AG08395 (cell line): ENCODE measurements at places on chromosomes 12 and 14.

DNA sequence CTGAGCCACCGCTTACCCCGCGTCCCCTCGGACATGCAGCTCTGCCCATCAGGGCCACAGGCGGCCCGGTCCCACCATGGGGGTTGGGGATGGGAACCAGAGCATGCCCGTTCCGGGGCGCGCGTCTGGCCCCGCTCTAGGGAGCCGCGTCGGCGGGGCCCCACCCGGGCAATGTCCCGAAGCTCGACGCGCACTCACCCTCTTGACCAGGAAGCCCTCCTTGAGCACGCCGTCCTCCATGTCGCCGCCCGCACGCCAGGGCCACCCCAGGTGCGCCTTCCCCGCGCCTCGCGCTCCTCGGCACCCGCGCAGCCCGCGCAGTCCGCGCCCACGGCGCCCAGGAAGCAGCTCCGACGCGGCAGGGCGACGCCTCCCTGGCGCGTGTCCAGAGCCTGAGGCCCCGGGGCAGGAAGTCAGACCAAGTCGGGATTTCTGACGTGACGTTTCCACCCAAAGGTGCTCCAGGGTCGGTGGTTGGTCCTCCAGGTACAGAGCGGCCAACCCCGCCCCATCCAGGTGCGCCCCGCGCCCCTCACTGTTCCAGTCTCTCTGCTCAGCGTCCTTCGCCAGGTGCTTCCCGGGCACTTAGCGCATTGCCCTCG is at the start of gene PLEK2:
PLEK2 (minus strand) TSS at position 346 of the 602 bp plus-strand sequence; CDS start at position 240, 106 bp downstream.
- DNase-seq: no peak

- no peak for DNase-seq
Observed at GRCh38 chr14:101200008-101200649, 296.6 kb upstream of the RTL1 start.

DNA sequence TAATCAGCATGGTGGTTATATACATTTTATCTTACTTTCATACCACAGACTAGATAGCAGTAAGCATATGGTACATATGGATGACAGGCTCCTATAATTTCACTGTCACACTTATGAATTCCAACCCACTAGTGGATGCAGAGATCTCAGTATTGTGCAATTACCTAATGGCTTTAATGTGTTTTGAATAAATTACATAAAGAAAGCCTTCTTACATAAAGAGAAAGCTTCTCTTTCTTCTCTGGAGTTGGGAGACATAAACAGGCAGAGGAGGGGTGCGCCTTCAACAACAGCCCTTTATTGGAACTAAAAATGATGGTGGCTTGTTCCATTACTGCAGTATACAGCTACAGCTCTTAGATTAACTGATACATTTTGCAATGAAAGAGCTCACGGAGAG is 52.6 kb downstream of the SAV1 start:
- no peak for DNase-seq

DNA sequence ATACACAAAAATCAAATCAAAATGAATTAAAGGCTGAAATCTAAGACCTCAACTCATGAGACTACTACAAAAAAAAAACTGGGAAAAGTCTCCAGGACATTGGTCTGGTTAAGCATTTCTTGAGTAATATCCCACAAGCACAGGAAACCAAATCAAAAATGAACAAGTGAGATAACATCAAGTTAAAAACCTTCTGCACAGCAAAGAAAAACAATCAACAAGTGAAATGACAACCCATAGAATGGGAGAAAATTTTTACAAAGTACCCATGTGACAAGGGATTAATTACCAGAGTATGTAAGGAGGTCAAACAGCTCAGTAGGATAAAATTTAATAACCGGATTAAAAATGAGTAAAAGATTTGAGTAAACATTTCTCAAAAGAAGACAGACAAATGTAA is 338.7 kb downstream of the SLC16A7 start:
- DNase-seq: no peak

GRCh38 chr12:21940549-21941505 is at the start of gene ABCC9:
Gene ABCC9 (minus strand): TSS chr12:21941426. CDS start chr12:21936674, 4,752 bp downstream.
- DNase-seq: peak; percentile 2

DNA sequence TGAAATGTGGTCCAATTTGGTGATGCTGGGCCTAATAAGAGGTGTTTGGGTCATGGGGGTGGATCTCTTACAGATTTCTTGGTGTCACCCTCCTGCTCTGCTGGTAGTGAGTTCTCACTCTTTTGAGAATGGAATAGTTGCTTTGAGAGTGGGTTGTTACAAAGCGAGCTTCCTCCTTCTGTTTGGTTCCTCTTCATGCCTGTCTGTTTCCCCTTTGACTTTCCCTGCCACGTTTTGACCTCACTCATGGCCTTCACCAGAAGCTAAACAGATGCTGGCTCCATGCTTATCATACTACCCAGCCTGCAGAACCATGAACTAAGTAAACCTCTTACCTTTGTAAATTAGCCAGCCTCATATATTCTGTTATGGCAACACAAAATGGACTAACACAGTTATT is 57.7 kb upstream of the LDHB start:
- no peak for DNase-seq

- peak; percentile 75 for DNase-seq
Observed at GRCh38 chr14:101961011-101961721, 3.2 kb upstream of the DYNC1H1 start.

DNA sequence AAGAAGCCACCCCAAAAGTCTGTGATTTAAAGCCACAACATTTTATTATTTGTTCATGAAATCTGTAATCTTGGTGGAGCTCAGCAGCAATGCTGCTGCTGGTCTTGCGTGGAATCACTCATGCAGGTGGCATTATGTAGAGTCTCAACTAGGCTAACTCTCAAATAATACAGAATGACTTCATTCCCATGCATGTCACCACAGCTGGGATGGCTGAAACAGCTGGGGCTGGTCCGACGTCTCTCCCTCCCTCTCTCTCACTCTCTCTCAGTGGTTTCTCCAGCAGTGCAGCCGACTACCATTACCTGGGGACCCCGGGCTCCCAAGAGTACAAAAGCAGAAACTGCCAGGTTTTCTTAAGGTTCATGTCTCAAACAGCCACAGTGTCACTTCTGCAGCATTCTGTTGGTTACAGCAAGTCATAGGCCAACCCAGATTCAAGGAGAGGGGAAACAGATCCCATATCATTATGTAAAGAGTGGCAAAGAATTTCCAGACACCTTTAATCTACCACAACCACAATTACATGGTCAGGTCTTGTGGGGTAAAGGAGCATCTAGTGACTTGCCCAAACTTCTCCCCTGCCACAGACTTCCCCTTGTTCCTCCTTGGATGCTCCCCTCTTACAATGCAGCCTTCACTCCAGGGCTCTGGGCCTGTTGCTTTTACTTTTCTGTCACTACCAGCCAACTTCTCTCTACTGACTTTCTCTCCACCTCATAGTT is 192.0 kb upstream of the HMGA2 start:
- no peak for DNase-seq

DNA sequence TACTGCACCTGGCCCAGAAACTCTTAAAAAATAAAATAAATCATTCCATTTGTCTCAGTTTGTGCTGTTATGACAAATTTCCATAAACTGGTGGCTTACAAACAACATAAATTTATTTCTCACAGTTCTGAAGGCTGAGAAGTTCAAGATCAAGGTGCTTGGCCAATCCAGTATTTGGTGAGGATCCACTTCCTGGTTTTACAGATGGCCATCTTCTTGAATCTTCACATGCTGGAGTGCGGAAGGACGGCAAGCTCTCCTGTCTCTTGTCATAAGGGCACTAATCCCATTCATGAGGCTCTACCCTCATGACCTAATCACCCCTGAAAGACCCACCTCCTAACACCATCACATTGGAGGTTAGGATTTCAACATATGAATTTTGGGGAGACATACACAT is 29.9 kb upstream of the MYBPC1 start:
- DNase-seq: no peak

GRCh38 chr12:119249383-119250155 is 70.8 kb downstream of the HSPB8 start:
- no peak for DNase-seq

DNA sequence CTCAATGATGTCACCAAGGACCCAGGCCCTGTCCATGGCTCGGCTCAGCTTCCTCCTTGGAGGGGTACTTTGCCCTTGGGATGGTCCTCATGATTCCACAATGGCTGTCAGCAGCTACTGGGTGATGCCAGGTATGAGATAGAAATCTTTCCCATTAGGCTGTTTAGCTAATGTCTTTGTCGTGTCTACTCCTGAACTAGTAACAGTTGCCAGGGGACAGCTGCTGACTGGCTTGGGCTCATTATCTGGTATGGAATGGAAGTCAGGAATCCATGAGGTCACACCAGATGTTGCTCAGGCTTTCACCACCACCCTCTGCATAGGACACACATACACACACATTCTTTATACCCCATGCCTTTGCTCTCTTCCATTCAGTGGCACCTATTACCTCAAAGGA is 9.2 kb downstream of the PRPH start:
- peak; percentile 79 for DNase-seq

DNA sequence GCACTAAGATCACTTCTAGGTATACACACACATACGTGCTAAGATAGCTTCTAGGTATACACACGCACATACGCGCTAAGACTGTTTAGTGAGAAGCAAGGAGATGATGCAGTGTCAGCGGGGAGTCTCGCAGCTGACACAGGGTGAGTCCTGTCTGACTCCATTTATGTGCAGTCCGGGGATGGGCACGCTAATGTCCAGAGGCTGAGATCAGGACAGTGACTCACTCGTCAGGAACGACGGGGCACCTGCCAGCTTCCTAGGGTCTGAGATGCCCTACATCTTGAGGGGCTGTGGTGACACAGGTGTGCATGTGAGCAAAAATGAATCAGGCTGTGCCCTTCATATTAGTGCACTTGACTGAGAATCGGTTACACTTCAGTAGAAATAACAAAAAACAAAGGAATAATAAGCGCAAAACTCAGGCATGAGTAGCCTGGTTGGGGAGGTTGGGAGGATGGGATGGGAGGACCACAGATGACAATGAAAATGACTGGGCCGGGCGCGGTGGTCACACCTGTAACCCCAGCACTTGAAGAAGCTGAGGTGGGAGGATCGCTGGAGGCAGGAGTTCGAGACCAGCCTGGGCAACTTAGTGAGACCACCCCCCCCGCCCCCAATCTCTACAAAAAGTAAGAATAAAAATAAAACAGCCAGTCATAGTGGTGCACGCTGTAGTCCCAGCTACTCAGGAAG is 29.1 kb upstream of the ULK1 start:
- no peak for DNase-seq

DNA sequence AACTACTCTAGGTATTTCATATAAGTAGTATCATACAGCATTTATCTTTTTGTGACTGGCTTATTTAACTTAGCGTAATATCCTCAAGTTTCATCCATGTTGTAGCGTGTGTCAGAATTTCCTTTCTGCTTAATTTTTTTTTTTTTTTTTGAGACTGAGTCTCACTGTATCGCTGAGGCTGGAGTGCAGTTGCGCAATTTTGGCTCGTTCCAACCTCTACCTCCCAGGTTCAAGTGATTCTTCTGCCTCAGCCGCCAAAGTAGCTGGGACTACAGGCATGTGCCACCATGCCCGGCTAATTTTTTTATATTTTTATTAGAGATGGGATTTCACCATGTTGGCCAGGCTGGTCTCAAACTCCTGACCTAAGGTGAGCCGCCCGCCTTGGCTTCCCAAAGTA is 28.9 kb downstream of the PNMA1 start:
- no peak for DNase-seq

GRCh38 chr12:102917026-102917787 is at the start of gene PAH:
Gene PAH (minus strand): TSS chr12:102917244. CDS start chr12:102917130, 114 bp downstream.
- DNase-seq: no peak

- no peak for DNase-seq
Observed at GRCh38 chr12:53777412-53777811, 25.6 kb upstream of the CISTR start.

DNA sequence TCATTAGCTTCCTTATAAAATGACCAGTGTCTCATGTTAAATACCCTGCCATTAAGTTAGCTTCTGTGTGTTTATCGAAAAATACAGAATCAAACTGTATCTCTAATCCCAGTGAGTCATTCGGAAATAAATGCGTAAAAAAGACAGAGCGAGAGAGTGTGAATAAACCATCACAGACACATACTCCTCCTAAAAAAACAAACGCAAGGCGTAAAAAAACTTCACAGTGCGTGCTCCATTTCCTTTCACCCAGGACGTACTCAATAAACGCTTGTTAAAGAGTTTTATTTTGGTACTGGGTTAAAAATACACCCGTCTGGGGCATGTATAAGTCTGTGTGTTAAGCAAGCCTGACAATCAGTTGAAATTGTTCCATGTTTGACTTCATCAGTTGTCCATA is 58.8 kb upstream of the ISM2 start:
- no peak for DNase-seq

GRCh38 chr12:93916402-93916801 is 232.0 kb upstream of the PLXNC1 start:
- no peak for DNase-seq

DNA sequence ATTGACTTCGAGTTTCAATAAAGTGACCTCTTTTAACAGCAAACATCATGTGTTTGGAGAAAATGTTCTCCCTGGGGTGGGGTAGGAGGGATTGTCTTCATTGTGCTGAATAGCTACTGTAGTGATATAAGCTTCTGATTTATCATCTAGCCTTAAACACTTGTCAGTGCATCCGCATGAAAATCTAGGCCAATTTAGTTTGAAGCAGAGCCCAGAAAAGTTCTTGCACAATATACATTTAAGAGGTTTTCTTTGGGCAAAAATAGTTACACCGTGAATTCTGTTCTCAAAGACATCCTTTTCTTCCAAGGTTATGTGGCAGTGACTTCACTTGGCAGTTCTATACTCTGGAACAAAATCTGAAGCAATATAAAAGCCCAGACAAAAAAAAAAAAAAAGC is 136.0 kb upstream of the IFNG-AS1 start:
- DNase-seq: peak; percentile 9

DNA sequence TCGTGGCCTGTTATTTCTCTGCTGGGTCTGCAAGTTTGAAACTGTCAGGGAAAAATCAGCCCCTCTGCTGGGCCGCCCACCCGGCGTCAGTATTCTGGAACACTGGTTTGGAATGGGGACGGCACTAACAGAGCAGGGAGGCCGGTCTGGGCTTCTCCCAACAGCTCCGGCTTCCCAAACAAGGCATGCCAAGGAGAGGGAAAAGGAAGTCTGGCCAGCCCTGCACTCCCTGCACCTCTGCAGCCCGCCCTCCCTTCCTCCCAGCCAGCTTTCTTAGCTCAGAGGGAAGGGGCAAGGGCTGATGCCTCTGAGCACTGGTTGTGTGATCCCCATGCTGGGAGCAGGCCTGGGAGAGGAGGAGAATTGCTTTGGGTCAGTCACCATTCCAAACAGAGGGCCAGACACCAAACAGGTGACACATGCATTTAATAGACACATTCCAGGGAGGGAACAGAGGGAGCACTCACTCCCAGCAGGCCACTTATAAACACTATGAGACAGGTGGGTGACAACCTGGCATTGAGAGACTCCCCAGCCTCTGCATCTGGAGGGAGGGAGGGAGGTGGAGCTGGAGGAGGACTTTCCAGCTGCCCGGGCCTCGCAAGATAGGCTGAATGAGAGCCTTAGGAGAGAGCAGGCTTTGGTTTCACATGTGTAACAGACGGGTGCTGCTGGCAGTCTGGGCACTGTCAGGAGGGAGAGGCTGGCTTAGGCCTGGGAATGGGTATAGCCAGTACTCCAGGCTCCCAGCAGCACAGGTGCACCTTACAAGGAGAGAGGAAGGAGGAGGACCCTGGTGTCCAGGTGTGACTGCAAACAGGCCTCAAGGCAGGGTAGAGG is 10.3 kb downstream of the KRT75 start:
- no peak for DNase-seq
